Astrocyte (in vitro differentiated cells and primary cell): ENCODE measurements at places on chromosomes 16 and 17.

DNA sequence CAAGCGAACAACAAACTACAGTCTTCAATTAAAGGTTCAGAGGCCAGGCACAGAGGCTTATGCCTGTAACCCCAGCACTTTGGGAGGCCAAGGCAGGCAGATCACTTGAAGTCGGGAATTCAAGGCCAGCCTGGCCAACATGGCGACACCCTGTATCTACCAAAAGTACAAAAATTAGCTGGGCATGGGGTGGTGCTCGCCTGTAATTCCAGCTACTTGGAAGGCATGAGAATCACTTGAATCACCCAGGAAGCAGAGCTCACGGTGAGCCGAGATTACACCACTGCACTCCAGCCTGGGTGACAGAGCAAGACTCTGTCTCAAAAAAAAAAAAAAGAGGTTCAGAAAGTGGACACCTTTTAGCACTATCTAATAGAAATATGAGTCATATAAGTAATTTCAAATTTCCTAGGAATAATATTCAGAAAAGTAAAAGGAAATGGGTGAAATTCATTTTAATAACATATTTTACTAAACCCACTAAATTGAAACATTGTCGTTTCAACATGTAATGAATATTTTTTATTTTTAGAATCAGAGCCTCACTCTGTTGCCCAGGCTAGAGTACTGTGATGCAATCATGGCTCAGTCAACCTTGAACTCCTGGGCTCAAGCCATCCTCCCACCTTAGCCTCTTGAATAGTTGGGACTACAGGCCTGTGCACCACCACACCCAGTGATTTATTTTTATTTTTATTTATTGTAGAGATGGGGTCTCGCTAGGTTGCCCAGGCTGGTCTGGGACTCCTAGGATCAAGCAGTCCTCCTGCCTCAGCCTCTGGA, 15.2 kb upstream of the MARCHF10 start:
- H3K4me1 ChIP-seq, result peaks cover 63% of the 10 kb centered on the region
- DNase-seq, result peak; percentile 25
- no peaks in the 10 kb centered on the region for H3K36me3 ChIP-seq
- H3K27me3 ChIP-seq, result no peaks in the 10 kb centered on the region

- H3K4me3 ChIP-seq, result no peak overlapping the region
- no peak overlapping the region for H3K27ac ChIP-seq
- no peak for DNase-seq
- peaks cover 7% of the 10 kb centered on the region for H3K27me3 ChIP-seq
- no peaks in the 10 kb centered on the region for H3K4me1 ChIP-seq
Measured at GRCh38 chr17:45934044-45934979, 40.0 kb downstream of the MAPT start.

DNA sequence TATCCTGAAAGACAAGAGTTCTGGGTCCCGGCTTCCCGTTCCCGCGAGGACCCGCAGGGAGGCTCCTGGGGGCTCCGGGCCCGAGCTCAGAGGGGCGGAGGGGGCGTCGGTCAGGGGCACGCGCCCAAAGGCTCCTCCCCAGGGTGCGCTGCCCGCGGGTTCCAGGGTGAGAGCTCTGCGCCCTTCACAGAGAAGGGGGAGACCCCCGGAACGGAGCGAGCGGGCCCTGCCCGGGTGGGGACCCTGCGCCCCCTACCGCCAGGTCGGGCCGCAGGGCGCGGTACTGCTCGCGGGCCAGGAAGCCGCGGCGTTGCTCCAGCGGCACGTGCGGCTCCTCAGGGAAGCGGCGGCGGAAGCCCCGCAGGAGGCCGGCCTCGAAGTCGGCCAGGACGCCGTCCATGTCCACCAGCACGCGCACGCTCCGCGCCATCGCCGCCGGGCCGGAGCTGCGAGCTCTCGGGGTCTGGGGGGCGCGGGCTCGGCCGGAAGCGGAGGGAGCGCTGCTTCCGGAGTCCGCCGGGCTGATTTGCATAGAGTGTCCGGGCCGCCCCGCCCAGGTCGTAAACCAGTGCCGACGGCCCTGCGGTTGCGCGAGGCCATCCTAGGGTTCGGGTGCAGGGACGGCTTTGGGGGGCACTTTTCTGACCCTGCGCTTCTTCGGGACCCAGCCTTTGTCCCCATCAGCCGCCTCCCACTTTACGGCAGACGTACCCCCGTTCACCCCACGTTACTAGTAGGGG, at the start of gene NT5C:
Gene NT5C (minus strand): TSS at position 465 of the 740 bp plus-strand sequence. CDS start 35 bp downstream, at position 430.
- DNase-seq, result peak; percentile 52
- H3K36me3 ChIP-seq, result peaks cover 19% of the 10 kb centered on the region
- peaks cover 12% of the 10 kb centered on the region for H3K4me1 ChIP-seq

GRCh38 chr17:82348434-82348833, 10.6 kb upstream of the TEX19 start:
- DNase-seq, result no peak
- no peaks in the 10 kb centered on the region for H3K36me3 ChIP-seq
- H3K4me3 ChIP-seq, result no peak overlapping the region
- peaks cover 9% of the 10 kb centered on the region for H3K27me3 ChIP-seq

DNA sequence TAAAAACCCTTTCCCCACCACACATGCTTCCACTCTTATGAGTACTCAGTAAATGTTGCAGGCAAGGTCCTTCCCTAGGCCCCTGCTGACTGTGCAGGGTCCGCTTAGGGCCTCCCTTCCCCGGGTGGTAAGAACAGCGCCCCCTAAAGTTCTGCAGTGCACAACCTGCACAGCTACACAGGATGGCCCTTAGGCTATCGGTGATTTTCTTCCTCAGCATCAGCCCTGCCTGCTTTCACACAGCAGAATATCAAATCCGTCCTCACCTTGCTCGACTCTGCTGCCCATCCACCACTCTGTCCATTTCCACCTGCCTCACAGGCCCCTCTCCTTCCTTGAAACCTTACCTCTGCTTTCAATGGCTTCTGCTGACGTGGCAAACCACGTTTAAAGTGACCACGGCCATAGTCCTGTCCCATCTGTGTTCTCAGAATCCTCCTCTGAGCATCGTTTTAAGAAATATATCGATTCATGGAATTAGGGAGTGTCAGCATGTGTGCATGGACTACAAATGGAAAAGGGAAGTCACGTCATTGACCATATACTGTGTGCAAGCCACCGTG, 51.4 kb upstream of the TMEM132E start:
- H3K4me3 ChIP-seq, result no peak overlapping the region
- no peaks in the 10 kb centered on the region for H3K36me3 ChIP-seq
- H3K4me1 ChIP-seq, result no peaks in the 10 kb centered on the region
- H3K27ac ChIP-seq, result no peak overlapping the region
- no peaks in the 10 kb centered on the region for H3K27me3 ChIP-seq

- H3K36me3 ChIP-seq, result no peaks in the 10 kb centered on the region
- H3K4me1 ChIP-seq, result no peaks in the 10 kb centered on the region
- DNase-seq, result no peak
- no peak overlapping the region for H3K4me3 ChIP-seq
Measured at GRCh38 chr16:57325458-57325857, 33.1 kb upstream of the CCL22 start.

GRCh38 chr17:48996722-48997102, 473 bp upstream of the IGF2BP1 start:
- H3K27me3 ChIP-seq, result peaks cover 31% of the 10 kb centered on the region
- DNase-seq, result no peak
- H3K36me3 ChIP-seq, result no peaks in the 10 kb centered on the region

- peaks cover 2% of the 10 kb centered on the region for H3K27me3 ChIP-seq
- no peak overlapping the region for H3K4me3 ChIP-seq
- H3K36me3 ChIP-seq, result no peaks in the 10 kb centered on the region
- H3K27ac ChIP-seq, result no peak overlapping the region
- DNase-seq, result no peak
Measured at GRCh38 chr17:43881758-43882505, 25.4 kb downstream of the MPP2 start.

DNA sequence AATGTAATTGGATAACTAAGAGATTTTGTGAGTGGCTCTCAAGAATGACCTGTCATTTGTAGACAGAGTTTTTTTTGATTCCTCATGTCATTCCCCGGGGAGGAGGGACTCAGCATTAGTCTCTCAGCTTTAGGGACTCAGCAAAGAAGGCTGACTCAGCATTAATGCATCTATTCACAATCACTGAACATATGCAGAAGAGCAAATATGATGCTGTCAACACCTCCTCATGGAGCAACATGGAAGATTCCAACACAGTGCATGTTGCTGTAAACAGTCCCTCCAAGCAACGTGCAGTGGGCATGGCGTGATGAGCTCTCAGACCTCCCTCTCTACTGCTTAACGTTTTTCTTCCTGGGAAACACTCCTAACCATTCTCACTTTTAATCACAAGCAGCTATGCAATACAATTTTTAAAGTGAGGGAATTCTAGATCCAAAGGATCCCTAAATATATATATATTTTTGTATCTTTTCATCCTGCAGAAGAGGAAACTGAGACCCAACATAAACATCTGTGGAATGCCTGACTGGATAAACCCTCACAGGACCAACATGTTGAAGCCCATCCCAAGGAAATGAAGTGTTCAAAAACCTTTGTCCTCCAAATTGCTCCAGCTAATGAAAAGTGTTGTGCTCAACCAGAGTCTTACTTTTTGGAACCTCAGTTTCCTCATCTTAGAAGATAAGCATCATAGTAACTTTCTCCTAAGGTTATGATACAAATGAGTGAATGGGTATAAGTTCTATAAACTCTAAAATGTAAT, 38.9 kb downstream of the TMEM100 start:
- no peaks in the 10 kb centered on the region for H3K36me3 ChIP-seq
- no peak overlapping the region for H3K4me3 ChIP-seq
- H3K4me1 ChIP-seq, result no peaks in the 10 kb centered on the region
- peaks cover 2% of the 10 kb centered on the region for H3K27me3 ChIP-seq

- H3K27me3 ChIP-seq, result peaks cover 3% of the 10 kb centered on the region
- DNase-seq, result no peak
- H3K4me1 ChIP-seq, result peaks cover 20% of the 10 kb centered on the region
- H3K27ac ChIP-seq, result no peak overlapping the region
Measured at GRCh38 chr16:67391424-67392300, 1.6 kb downstream of the TPPP3 start.

DNA sequence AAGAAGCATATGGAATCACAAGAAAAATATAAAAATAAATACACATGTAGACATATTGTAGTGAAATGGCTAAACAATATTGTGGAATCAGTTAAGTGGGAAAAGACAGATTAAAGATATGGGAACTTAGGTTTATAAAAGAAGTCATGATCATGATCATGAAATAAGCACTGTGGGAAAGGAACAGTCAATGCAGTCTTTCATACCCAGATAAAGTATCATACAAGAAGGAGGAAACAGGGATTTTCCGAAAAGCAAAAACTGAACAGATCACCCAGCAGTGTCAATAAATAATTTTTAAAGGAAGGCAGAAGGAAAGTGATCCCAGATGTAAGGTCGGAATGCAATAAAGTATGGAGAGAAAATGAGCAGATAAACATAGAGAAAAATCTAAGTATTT, 71.6 kb downstream of the NETO2 start:
- no peaks in the 10 kb centered on the region for H3K36me3 ChIP-seq
- no peak overlapping the region for H3K4me3 ChIP-seq
- H3K4me1 ChIP-seq, result no peaks in the 10 kb centered on the region
- no peaks in the 10 kb centered on the region for H3K27me3 ChIP-seq
- H3K27ac ChIP-seq, result no peak overlapping the region
- no peak for DNase-seq

GRCh38 chr17:82858376-82859126, 18.7 kb upstream of the ZNF750 start:
- no peak overlapping the region for H3K4me3 ChIP-seq
- no peak for DNase-seq
- H3K27ac ChIP-seq, result no peak overlapping the region
- no peaks in the 10 kb centered on the region for H3K27me3 ChIP-seq

- H3K27ac ChIP-seq, result no peak overlapping the region
- no peaks in the 10 kb centered on the region for H3K27me3 ChIP-seq
- H3K4me3 ChIP-seq, result no peak overlapping the region
- H3K4me1 ChIP-seq, result peaks cover 11% of the 10 kb centered on the region
Measured at GRCh38 chr16:8924214-8924613, 39.5 kb downstream of the USP7 start.

GRCh38 chr16:30494709-30495108, 22.2 kb downstream of the ITGAL start:
- H3K4me1 ChIP-seq, result peaks cover 8% of the 10 kb centered on the region
- H3K4me3 ChIP-seq, result no peak overlapping the region
- H3K36me3 ChIP-seq, result no peaks in the 10 kb centered on the region
- no peaks in the 10 kb centered on the region for H3K27me3 ChIP-seq
- no peak for DNase-seq
- H3K27ac ChIP-seq, result no peak overlapping the region

- H3K36me3 ChIP-seq, result no peaks in the 10 kb centered on the region
- H3K27ac ChIP-seq, result peak overlapping the region; percentile 66
- no peak overlapping the region for H3K4me3 ChIP-seq
- DNase-seq, result peak; percentile 41
- H3K27me3 ChIP-seq, result no peaks in the 10 kb centered on the region
Measured at GRCh38 chr16:56615353-56615752, 7.0 kb downstream of the MT2A start.

GRCh38 chr17:27608328-27609230, 22.4 kb upstream of the LGALS9 start:
- H3K27ac ChIP-seq, result no peak overlapping the region
- no peaks in the 10 kb centered on the region for H3K27me3 ChIP-seq
- H3K4me1 ChIP-seq, result no peaks in the 10 kb centered on the region
- DNase-seq, result no peak
- no peak overlapping the region for H3K4me3 ChIP-seq
- peaks cover 28% of the 10 kb centered on the region for H3K36me3 ChIP-seq

DNA sequence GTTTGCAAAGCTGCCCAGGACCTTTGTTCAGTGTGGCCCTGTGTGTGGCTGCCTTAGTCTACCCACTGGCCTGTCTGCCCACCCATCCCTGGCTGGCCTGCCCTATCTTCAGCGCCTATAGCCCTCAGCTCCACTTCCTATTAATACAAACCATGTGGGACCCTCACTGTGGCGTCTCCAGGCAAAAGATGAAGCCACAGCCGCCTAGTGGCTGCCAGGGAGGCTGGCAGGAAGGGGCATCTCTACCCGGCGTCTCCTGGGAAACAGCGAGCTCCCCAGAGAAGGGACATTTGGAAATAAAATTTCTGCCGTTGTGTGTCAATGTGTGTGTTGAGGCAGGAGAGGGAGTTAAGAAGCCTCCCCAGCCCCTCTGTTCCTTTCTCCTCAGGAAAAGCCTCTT, 31.5 kb downstream of the NEUROD2 start:
- H3K4me1 ChIP-seq, result peaks cover 4% of the 10 kb centered on the region
- no peaks in the 10 kb centered on the region for H3K36me3 ChIP-seq
- H3K27me3 ChIP-seq, result peaks cover 11% of the 10 kb centered on the region
- H3K27ac ChIP-seq, result no peak overlapping the region
- H3K4me3 ChIP-seq, result no peak overlapping the region

DNA sequence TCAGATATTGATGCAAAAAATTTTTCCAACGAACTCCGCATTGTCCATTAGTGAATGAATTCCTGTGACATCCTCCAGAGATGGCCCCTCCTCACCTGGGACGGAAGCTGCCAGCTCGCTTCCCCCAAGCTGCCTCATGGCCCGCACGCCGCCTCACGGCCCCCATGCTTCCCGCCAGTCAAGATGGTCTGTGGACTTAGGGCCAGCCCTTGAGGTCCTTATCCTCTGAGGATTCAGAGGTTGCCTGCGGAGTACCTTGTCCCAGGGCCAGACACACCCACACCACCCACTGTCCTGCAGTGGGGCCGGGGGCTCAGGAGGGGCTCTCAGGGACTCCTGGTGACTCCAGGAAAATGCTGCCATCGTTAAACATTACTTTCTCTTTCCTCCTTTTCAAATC, 73.6 kb downstream of the SEC14L1 start:
- no peaks in the 10 kb centered on the region for H3K4me1 ChIP-seq
- H3K4me3 ChIP-seq, result no peak overlapping the region
- no peak for DNase-seq
